ENCODE measurements at places on chromosomes 2 and 18.
A peak's percentile ranks its signal among the peaks of the same experiment; 100 is the strongest.

DNA sequence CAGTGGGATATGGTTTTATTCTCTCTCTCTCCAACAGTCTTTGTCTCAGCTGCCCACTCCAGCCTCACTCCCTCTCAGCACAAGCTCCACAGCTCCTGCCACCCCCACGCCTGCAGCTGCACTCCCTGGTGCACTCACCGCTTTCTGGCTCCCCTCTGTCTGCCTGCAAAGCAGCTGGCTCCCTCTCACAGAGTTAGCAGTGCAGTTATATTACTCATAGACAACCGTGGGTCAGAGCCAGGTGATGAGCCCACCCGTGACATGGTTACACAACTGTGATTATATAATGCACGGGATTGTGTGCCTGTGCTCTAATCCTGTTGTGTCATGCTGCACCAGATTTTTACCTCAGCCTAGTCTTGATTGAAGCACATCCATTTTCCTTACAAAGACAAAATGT, 276.9 kb upstream of the CHAC2 start:
- DNase-seq: peak; percentile 23

DNA sequence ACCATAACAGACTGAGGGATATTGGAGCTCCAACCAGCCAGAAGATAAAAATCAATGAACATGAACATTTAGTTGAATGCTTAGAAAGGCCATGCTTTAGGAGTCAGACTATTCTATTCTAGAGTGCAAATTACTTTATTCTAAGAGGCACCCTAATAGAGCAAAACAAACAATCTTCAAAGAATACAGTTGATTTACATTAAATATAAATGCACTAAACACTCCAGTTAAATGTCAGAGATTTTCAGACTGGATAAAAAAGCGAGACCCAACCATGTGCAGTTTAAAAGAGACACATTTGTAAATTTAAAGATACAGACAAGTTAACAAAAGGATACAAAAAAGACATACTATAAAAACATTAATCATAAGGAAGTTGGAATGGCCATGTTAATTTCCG, 214.0 kb upstream of the SMAD7 start:
- no peak for DNase-seq

- DNase-seq: no peak
These were observed 142.6 kb downstream of the RTP5 start for GRCh38 chr2:242011991-242012764.

- DNase-seq: no peak
These were observed 86.1 kb downstream of the GBX2 start for GRCh38 chr2:236082061-236082460.

GRCh38 chr2:28053597-28053996, 163.1 kb downstream of the BABAM2 start:
- no peak for DNase-seq

GRCh38 chr2:116696223-116696622, 1118.3 kb upstream of the DDX18 start:
- no peak for DNase-seq

GRCh38 chr2:150370561-150370960, 116.9 kb downstream of the RND3 start:
- DNase-seq: no peak

- DNase-seq: peak; percentile 62
These were observed 59.9 kb downstream of the PTPRM start for GRCh38 chr18:7626922-7627440.

- no peak for DNase-seq
These were observed 210.9 kb upstream of the SMAD7 start for GRCh38 chr18:49161627-49162026.
